ENCODE measurements at places on chromosomes 2 and 18.
A peak's percentile ranks its signal among the peaks of the same experiment; 100 is the strongest.

DNA sequence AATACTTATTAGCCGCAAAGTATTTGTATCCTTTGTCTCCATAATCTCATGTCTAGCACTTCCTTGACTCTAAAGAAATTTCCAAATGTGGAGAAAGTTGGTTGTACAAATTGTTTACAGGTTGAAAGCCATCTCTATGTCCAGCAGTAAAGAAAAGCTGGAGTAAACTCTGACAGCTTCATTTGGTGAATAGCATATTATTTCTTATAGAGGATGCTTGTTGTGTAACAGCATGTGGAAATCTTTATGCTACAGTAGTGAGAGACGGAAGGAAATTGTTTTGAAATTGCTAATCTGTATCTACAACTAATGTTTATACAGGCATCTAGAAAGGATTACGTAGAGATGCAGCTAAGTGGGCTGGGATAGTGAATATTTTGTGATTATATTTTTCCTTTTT, 78.5 kb downstream of the UGGT1 start:
- DNase-seq = no peak

DNA sequence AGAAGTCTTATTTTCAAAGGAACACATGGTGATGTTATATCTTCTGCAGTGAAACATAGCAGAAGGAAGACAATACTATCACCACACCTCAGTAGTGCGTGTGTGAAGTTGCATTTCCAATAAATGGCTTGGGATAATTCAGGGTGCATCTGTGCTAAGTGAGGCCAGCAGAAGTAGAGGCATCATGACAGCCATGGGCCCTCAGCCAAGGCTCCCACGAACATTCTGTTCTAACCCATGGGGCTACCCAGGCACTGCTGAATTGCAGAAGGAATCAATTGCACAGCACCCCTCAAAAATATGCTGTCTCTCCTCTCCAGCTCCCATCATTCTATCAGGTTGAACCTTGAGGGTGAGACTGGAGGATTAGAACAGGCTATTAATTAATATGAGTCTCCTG, 139.5 kb downstream of the RIF1 start:
- DNase-seq = no peak

DNA sequence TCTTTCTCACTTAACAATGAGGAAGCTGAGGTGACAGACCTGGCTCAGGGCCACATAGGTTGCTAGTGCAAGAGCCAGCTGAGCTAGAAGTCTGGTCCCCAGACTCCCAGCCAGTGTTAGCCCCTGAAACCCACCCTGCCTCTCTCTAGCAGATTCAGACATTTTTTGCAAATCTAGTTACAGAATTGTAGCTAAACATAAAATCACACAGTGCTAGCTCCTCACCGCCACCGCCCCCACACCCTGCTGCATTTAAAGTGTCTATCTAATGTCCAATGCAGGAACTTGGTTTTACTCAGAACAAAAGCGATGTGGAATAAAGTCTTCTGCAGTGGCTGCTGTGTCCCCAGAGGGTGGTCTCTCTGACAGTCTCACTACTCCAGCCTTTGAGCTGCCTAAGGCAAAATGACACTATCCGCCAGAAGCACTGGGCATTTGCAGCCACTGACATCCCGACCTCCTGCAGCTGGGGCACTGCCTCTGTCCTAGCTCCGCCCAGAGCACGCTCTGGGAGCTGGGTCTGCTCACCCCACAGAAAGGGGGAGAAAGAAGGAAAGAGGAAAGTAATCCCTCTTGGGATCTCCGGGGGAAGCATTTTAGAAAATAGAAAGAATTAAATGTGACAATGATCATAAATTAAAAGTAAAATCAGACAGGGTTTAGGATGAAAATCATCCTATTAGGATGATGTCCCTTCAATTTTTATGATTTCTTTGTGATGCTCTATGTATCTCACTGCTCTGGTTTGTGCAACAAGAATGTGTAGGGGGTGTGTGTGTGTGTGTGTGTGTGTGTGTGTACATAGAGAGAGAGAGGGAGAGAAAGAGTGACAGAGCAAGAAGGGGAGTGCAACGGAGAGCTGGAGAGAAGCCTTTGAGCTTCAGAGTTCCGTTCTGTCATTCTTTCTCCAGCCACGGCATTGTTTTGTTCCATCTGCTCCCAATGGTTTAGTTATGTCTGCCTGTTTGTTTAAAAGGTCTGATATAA, 50.5 kb upstream of the ST8SIA3 start:
- no peak for DNase-seq

- DNase-seq = no peak
Observed at GRCh38 chr2:199740111-199740428, 110.9 kb downstream of the FTCDNL1 start.

- no peak for DNase-seq
Observed at GRCh38 chr2:42834161-42834560, 41.8 kb upstream of the HAAO start.

DNA sequence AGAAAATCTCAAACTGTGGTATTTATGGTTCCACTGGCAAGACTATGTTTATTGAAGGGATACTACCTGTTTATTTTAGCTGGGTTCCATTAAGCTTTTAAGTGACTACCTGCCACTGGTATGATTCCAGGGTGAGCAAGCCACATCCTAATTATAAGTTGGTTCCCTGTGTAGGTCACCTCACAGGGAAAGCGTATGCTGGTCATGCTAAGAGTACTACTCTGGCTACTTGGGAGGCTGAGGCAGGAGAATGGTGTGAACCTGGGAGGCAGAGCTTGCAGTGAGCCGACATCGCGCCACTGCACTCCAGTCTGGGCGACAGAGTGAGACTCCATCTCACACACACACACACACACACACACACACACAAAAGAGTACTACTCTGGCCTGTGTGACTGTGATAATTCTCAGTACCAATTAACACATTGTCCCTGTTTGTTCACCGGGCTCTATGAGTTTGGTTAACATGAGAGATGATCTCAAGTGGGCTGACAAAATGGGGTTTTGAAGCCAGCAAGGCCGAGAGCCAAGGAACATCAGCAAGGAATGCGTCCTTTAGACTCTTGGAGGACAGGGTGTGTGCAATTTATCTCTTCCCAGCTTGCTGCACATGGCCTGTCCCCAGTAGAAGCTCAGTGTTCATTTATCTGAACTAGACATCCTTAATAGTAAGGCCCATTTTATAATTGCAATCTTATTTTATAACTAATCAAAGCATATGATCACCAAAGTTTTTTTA, 15.2 kb upstream of the ITSN2 start:
- DNase-seq = no peak

GRCh38 chr2:84957771-84958134, 13.2 kb upstream of the KCMF1 start:
- DNase-seq = no peak

DNA sequence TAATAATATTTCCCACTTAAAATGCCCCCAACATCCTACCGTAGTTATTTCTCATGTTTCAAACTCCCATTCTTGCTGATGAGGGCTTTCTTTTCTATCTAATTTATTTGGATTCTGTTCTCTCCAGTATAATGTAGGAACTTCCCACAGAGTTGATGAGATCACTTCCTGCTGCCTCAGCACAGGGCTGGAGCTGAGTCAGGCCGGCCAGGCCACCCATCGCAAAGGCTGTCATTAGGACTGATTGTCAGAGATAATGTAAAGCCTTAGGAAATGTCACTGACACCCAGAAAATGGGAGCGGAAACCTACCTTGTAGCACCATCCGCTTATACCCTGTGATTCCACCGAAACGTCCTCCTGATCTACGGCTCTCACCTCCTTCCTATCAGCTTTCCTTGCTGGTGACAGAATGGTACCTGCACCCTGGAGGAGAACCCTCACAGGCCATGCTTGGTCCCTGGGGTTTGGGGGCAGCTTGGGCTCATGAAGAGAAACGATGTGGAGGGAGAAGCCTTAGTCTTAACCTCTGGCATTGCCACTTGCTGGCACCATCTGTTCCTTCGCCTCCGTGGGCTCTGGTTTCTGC, 672.8 kb upstream of the ID2 start:
- DNase-seq = no peak

DNA sequence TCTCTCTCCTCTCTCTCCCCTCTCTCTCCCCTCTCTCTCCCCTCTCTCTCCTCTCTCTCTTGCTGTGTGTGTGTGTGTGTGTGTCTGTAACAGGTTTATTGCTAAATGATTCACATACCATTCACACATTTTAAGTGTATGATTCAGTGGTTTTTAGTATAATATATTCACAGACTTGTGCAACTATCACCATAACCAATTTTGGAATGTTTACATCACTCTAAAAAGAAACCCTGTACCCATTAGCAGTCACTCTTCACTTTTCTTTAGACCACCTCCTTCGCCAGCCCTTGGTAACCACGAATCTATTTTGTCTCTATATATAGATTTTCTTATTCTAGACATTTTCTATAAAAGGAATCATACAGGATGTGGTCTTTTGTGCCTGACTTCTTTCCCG, 11.4 kb downstream of the THNSL2 start:
- no peak for DNase-seq

DNA sequence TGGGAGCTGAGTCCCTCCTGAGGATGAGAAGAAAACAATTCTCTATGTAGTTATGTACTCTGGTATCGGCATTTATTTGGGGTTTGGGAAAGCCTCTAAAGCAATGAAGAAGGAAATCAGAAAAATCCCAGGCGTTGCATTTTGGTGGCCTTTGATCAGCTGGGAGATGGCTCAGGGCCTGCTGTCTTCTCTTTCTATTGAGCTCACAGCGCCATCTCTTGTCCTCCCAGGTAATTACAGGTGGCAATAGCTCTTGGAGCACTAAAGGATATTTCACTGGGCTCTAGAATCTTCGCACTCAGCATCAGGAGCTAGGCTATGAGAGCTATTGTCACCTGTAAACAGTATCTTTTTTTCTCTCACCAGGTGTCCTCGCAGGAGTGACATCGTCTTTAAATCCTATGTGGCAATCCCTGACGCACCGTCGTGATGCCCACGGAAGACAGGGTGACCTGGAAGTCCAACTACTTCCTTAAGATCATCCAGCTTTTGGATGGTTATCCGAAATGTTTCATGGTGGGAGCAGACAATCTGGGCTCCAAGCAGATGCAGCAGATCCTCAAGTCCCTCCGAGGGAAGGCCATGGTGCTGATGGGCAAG, 76.1 kb upstream of the PMAIP1 start:
- DNase-seq = peak; percentile 64

- no peak for DNase-seq
Observed at GRCh38 chr2:163255086-163255485, 416.5 kb upstream of the KCNH7 start.

Measured in renal cortex interstitium (tissue), 15 donors.